ENCODE measurements at places on chromosomes 2 and 18.
A peak's percentile ranks its signal among the peaks of the same experiment; 100 is the strongest.

DNA sequence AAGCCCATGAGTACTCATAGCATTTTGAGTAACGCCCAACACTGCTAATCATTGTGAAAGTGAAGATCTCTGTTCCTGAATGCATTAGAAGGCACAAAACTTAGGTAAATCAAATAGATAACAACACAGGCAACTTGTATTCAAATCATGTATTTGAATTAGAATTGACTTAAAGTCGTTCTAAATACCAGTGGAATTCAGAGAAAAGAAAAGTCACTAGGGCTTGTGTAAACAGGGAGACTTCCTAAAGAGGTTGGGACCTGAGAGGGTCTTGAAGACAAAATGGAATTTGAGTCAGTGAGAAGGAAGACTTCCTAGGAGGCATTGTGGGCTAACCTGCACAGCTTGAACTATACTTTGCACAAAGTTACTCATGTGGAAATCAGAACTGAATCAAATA lies 127.2 kb downstream of the CTNNA2 start:
- no peak for DNase-seq

GRCh38 chr2:226115102-226115831 lies 684.4 kb downstream of the IRS1 start:
- DNase-seq = peak; percentile 86

GRCh38 chr2:28610583-28611201 lies 114.8 kb downstream of the PLB1 start:
- DNase-seq = no peak

DNA sequence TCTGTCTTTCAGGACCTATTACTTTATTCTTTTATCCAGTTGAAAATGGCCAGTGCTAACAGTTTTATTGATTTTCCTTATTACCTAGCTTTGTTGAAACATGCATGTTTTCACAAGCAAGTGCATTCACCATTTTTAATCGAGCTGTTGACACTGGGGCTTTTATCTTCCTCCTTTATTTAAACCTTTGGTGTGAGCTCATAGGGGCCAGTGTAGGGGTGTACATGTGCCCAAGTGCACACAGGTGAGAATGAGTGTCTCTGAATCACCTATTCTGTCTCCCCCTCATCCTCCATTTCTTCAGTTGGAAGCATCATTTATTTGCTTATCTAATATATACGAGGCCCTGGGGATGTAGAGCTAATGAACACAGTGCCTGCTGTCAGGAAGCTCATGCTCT lies 199.1 kb downstream of the PRKCE start:
- DNase-seq = no peak

DNA sequence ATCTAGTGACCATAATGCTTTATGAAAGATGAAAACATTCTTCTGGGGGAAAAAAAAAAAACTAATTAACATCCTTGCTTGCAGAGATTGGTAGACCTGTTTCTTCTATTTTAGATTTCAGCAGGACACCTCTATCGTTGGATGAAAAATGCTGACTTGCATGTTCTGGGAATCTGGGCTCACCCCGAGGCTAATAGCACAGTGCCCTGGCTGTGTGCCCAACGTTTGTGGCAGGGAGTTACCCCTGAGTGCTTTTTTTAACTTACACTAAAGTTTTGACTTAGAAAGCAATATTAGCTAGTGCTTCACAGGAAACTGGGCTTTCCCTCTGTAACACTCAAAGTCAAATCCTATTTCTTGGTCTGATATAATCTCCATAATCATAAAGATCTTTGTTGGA lies 233.2 kb downstream of the SLC8A1 start:
- no peak for DNase-seq

GRCh38 chr2:106275971-106276370 lies 81.9 kb upstream of the UXS1 start:
- DNase-seq = no peak

DNA sequence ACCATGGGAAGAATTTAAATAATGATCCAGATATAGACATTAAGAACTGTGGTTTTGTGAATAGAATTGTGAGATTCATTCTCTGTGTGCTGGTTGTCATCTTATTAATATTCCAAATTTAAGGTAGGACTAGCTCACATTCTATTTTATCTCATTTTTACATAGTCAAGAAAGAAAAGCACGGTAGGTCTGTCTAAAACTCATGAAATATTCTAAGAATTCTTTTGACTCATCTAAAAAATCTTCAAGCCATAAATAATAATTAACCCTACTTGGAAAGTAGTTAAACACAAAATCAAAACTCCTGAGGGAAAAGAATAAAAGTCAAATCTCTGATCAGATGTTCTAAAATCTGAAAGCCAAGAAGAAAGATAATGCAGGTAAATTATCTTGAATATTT lies 388.8 kb upstream of the CHAC2 start:
- DNase-seq = no peak

DNA sequence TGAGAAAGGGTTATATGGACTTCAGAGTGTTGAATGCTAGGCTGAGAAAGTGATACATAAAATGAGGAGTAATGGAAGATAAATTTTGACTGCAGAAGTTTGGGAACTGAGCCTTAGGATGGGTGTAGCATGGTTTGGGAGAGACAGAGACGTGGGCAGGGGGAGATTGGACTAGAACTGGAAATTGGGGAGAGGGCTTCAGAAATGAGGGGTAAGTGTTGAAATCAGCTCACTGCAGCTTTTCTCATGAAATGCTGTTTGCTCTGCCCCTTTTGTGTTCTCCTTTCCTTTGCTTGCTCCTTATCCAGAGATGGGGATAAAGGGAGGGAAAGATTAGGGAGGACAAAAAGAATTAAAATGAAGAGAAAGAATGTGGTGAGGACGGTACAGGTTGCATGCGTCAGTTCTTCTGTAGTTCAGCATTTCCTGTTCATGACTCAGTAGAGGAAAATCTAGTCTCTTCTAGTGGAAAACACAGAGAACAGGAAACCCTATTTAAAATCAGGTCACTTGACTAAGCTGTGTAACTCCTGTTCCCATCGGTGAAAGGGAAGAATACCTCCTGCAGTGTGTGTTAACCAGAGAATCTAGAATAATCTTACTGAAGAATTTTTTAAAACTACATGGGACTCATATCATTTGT lies 105.6 kb downstream of the CRIM1 start:
- peak; percentile 78 for DNase-seq

DNA sequence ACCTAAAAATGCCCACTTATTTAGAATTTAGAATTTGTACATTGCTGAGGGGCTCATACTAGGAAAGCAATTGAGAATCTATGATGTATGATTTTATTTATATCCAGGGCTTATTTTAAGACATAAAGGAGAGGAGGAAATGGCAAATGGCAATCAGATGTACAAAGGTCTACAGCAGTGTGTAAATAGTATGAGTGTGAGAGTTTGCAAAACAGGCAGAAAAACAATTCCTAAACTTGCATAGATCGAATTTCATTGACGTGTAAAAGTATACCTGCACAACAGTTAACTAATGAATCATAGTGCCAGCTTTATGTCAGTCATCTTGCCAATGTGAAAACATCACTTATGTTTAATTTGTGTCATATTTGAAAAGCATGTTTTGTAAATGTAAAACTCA lies 718.7 kb upstream of the GCFC2 start:
- DNase-seq = no peak

DNA sequence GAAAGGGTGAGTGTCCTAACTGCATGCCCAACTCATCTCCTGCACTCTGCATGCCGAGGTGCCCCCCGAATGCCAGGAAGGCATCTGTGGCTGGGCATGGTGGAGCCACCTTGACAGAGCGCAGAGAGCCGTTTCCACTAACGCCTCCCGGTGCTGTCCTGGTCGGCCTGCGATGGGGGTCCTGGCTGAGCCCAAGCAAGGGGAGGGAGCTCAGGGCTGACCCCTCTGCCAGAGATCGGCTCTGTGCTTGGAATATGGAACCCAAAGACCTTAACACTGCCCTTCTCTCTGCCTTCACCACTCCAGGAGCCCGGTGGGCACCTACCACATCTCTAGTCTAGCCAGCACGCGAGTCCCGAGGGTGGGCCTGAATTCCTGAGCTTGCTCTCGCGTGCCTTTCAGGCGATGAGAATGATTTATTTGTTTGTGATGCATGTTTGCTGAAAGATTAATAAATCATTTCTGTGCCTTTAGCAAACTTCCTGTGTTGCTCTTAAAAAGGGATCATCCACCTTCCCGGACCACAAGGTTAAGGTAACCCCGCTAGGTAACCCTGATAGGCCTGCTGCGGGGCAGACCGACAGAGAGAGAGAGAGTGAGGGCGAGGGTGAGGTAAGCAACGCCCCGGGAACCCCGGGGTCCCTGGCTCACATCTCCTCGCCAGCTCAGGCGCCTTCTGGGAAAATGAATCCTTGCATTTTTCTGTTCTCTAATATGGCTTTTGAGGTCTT lies 35.3 kb downstream of the PDIA6 start:
- no peak for DNase-seq

- no peak for DNase-seq
Measured at GRCh38 chr2:64260817-64261216, 116.6 kb upstream of the PELI1 start.

- DNase-seq = no peak
Measured at GRCh38 chr18:12679183-12679786, 21.4 kb upstream of the SPIRE1 start.

- peak; percentile 43 for DNase-seq
Measured at GRCh38 chr2:105644174-105644980, 100.3 kb upstream of the NCK2 start.

- peak; percentile 11 for DNase-seq
Measured at GRCh38 chr2:219125225-219125885, 35.3 kb downstream of the NHEJ1 start.
